Kasumi-1 (cell line): ENCODE measurements at places on chromosomes 11 and 22.

DNA sequence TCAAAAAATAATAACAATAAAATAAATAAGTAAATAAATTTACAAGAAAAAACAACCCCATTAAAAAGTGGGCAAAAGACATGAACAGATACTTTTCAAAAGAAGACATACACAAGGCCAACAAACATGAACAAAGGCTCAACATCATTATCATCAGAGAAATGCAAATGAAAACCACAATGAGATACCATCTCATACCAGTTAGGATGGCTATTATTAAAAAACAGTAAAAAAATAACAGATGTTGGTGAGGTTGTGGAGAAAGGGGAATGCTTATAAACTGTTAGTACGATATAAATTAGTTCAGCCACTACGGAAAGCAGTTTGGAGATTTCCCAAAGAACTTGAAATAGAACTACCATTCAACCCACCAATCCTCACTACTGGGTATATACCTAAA is 44.6 kb downstream of the PRCP start:
- no peak for DNase-seq

GRCh38 chr22:47421846-47422245 is 659.4 kb downstream of the TBC1D22A start:
- DNase-seq = no peak

DNA sequence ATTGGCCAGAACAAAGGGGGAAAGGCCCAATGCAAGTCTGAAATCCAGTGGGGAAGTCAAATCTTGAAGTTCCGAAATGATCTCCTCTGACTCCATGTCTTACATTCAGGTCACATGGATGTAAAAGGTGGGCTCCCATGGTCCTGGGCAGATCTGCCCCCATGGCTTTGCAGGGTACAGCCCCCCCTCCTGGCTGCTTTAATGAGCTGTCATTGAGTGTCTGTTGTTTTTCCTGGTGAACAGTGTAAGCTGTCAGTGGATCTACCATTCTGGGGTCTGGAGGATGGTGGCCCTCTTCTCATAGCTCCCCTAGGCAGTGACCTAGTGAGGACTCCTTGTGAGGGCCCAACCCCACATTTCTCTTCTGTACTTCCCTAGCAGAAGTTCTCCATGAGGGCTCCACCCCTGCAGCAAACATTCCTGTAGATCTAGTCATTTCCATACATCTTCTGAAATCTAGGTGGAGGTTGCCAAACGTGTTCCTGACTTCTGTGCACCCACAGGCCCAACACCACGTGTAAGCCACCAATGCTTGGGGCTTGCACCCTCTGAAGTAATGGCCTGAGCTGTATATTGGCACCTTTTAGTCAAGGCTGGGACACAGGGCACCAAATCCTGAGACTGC is 9.3 kb downstream of the CARD18 start:
- no peak for DNase-seq

DNA sequence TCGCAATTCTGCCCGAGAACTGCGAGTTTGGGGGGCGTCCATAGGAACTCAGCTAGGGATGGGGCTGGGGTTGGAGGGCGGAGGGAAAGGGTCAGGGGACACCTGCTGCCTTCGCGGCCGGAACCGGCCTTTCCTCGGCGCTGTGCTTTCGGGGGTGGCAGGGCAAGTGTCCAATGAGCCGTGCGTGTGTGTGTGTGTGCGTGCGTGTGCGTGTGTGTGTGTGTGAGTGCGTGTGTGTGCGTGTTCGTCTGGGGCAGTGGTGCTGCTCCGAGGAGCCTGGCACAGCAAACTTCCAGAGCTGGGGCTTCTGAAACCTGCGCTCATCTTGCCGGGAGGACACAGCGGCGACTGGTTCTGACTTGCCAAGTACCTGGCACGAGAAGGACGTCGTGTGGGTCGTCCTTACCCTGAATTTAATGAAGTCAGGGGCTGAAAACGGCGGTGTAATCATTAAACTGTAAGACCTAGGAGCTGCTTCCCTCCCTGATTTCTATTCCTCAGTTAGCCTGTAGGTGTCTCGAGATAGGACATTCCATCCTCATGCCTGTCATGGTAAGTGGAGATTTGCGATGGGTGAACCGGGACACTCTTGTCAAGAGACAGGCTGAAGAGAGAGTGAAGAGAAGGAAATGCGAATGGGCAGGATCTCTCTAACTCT is 27.0 kb upstream of the AMOTL1 start:
- peak; percentile 58 for DNase-seq

DNA sequence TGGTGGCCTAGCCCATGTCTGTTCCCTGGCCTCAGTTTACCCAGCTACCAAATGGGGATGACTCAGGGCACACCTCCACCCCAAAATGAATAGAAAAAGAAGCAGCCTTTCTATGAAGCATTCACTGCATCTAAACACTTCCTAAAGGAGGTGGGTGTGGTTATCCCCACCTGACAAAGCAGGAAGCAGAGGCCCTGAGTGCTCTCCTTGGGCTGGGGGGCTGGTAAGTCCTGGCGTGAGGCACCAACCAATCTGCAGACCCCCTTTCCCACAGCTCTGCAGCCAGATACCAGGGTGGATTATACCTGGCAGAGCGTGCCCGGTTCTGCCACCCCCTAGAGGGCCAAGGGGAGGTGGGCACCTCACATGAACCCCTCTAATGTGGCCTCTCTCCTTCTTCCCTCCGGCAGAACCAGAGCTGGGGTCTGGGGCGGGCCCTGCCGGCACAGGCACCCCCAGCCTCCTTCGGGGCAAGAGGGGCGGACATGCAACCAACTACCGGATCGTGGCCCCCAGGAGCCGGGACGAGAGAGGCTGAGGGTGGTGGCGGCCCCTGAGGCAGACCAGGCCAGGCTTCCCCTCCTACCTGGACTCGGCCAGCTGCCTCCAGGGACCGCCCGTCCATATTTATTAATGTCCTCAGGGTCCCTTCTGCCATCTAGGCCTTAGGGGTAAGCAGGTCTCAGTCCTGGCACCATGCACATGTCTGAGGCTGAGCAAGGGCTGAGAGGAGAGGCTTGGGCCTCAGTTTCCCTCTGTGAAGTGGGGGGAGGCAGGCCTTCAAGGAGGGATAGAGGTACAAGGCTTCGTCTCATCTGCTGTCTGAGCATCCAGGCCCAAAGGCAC is 9.2 kb downstream of the RHBDD3 start:
- no peak for DNase-seq

DNA sequence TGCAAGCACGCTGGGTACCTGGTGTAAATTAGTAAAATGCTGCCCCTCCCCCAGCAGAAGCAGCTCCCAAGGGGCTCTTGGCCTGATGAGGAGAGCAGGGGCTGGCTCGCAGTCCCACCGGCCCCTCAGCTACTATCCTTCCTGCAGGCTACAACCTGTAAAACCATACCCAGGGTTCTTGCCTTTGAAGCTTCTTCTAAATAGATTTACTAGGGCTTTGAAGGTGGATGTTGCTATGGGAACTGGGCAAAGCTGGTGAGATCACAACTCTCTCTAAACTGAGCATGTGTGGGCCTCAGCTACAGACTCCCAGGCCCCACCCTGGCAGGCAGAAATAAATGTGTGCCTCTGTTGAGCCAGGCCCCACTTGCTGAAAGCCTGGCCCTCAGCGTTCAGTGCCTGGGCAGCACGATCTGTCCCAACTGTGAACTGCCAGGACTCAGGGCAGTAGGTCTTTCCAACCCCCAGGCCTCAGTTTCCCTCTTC is 18.5 kb downstream of the CD5 start:
- no peak for DNase-seq

DNA sequence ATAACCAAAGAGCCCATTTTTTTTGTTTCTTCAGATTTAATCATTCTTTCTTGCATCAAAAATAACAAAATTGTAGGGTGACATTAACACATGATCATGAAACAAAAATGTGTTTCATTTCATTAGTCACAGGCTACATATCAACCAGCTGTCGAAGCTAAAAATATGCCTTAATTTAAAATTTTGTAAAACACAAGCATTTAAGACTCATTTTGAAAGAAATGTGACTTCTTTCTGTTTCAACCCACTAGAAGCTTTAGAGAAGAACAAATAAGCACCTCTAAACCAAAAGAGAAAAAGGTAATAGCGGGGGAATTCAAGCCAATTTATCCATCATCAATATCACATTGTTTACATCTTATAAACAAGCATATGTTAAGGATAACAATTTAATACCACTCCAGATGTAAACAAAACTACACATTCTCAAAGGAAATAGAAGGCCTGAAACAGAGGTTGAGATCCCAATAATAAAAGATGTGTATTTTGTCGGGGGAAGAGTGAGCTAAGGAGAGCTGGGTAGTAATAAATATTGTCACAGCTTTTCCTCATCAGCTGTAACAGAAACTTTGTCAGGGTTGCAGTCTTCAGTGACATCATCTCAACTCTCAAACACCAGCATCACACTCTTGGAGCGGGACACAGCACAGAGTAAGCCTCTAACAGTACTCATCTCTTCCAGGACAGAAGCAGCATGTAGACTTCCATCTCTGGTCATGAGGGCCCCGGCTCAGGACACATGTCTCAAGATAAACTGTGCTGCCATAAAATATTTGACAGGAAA is 42.0 kb downstream of the ALG9 start:
- no peak for DNase-seq

- no peak for DNase-seq
Measured at GRCh38 chr22:49330421-49331222, 497.1 kb downstream of the BRD1 start.

DNA sequence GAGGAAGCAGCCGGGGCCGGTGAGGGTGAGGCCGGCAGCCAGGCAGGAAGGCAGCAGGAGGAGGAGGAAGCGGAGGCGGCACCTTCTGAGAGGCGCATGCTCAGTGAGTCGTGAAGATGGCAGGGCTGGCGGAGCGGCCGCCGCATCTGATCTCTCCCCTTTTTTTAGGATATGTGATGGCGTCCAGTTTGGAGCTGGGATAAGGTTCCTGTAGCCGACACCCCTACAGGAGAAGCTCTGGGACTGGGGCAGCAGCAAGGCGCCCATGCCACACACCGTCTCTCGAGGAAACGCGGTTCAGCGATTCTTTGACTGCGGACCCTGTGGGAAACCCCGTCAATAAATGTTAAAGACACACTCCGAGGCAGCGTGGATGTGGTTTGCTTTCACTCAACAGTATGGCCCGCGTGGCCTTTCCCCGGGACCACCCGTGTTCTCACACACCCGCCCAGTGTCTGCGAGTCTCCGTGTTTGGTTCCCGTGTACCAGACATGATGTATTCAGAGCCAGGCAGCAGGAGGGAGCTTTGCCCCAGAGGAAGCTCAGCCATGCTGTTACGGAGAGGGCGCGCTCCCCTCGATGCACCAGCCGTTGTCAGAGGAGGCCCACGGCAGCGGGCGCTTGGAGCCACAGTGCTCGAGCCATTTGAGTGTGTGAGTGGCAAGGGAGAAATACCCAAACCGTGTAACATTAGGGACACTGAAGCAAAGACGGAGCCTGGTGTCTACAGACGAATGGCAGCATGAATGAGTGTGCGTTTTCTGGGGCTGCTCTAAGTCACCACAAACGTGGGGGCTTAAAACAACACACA is 27.7 kb upstream of the PARVB start:
- peak; percentile 87 for DNase-seq

- no peak for DNase-seq
Measured at GRCh38 chr11:7275133-7275532, 23.4 kb downstream of the SYT9 start.

DNA sequence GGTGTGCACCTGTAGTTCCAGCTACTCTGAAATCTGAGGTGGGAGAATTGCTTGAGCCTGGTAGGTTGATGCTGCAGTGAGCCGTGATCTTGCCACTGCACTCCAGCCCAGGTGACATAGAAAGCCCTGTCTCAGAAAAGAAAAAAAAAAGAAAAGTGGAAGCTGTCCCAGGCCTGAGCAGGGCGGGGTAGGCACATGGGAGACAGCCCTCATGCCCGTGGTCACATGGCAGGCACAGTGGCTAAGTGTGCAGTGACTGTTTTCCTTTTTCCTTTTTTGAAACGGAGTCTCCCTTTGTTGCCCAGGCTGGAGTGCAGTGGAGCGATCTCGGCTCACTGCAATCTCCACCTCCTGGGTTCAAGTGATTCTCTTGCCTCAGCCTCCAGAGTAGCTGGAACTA is 7.8 kb downstream of the OTUB1 start:
- DNase-seq = no peak

DNA sequence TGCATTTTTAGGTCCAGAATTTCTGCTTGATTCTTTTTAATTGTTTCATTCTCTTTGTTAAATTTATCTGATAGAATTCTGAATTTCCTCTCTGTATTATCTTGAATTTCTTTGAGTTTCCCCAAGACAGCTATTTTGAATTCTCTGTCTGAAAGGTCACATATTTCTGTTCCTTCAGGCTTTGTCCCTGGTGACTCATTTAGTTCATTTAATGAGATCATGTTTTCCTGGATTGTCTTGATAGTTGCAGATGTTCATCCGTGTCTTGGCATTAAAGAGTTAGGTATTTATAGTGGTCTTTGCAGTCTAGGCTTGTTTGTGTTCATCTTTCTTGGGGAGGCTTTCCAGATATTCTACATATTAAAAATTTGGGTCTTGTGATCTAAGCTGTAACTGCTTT is 694.8 kb upstream of the CCDC179 start:
- no peak for DNase-seq

DNA sequence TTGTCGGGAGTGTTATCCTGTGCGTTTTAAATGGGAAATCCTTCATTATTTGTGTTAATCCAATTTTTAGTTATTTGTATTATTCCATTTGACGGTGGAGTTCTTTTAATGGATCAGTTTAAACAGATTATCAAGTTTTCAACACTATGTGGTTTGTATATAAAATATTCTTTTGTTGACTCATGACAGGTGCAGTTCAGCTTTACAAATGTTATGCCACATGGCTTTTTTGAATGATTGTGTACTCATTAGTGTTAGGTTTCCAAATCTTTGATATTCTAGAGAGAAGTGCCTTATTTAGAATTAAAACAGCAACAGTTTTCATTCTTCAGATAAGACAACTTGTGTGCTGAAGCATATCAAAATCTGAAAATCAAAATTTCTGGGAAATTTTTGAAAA is 2.4 kb downstream of the JAM3 start:
- DNase-seq = no peak

- DNase-seq = no peak
Measured at GRCh38 chr22:19815093-19815822, 39.4 kb downstream of the GNB1L start.

GRCh38 chr11:95335989-95336388 is 105.0 kb upstream of the SESN3 start:
- peak; percentile 57 for DNase-seq

GRCh38 chr11:85800595-85801342 is 10.2 kb downstream of the SYTL2 start:
- DNase-seq = no peak

- DNase-seq = no peak
Measured at GRCh38 chr22:30235687-30236170, 10.8 kb downstream of the LIF start.
